ENCODE measurements at places on chromosomes 16 and 17. TPM values are rescaled to one million over a fixed set of nuclear protein-coding genes. Genes with fewer than 3 reads are reported as not detected.

- H3K4me1 ChIP-seq, result no peaks in the 10 kb centered on the region
- H3K4me3 ChIP-seq, result no peak overlapping the region
- H3K27ac ChIP-seq, result no peak overlapping the region
- no peaks in the 10 kb centered on the region for H3K27me3 ChIP-seq
- no peaks in the 10 kb centered on the region for H3K36me3 ChIP-seq
Observed at GRCh38 chr17:77619326-77619725, 339.2 kb upstream of the TNRC6C start.

The HOXB9 gene
- 0.21 TPM for total RNA-seq

DNA sequence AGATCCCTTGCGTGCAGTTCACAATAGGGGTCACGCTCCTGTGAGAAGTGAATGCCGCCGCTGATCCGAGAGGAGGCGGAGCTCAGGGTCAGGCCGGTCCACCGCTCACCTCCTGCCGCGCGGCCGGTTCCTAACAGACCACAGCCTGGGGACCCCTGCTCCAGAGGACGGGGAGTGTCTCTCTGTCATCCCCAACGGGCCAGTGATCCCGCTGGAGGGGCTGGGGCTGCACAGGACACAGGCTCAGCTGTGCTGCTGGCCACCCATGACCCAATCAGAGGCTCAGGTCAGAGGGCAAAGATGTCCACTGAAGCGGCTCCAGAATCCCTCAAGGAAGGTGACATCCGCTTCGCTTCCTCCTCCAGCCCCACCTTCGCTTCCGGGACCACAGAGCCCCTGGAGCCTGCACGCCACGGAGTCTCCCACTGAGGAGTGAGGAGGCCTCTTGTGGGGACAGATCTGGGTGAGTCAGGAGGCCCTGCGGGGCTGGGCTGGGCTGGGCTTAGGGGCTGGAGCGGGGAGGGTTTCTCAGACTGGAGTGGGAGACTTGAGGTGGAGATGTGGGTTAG lies 115.4 kb downstream of the METRNL start:
- no peaks in the 10 kb centered on the region for H3K36me3 ChIP-seq
- peak; percentile 13 for DNase-seq
- H3K27ac ChIP-seq, result peak overlapping the region; percentile 66
- no peaks in the 10 kb centered on the region for H3K27me3 ChIP-seq

- peak overlapping the region; percentile 97 for H3K27ac ChIP-seq
- H3K4me3 ChIP-seq, result peak overlapping the region; percentile 7
- DNase-seq, result no peak
- H3K27me3 ChIP-seq, result no peaks in the 10 kb centered on the region
Observed at GRCh38 chr17:75509528-75510258, 5.6 kb downstream of the CASKIN2 start.

DNA sequence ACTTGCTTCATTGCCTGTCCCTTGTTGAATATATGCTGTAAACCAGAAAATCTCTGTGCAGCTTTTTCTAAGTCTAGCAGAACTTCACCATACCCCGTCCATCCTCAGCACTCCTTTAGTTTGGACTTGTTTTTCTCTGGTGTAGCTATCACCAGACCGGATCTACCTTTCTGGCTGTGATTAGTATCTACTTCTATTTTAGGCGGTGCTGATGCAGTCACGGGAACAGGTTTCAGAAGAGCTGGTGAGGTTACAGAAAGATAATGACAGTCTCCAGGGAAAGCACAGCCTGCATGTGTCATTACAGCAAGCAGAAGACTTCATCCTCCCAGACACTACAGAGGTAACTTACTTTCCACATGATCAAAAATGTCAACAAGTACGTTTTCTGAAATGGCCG lies 46.4 kb downstream of the NUP88 start:
- H3K36me3 ChIP-seq, result peaks cover 98% of the 10 kb centered on the region
- no peaks in the 10 kb centered on the region for H3K27me3 ChIP-seq

GRCh38 chr16:4944333-4945281 lies 7.7 kb upstream of the PPL start:
- peaks cover 2% of the 10 kb centered on the region for H3K27me3 ChIP-seq
- H3K4me1 ChIP-seq, result peaks cover 34% of the 10 kb centered on the region
- peak overlapping the region; percentile 80 for H3K27ac ChIP-seq
- H3K36me3 ChIP-seq, result no peaks in the 10 kb centered on the region
- H3K4me3 ChIP-seq, result no peak overlapping the region

The PRDM7 gene
- not detected for total RNA-seq

- no peaks in the 10 kb centered on the region for H3K27me3 ChIP-seq
- H3K4me3 ChIP-seq, result no peak overlapping the region
- DNase-seq, result no peak
Observed at GRCh38 chr16:1691276-1691675, 13.2 kb downstream of the JPT2 start.

DNA sequence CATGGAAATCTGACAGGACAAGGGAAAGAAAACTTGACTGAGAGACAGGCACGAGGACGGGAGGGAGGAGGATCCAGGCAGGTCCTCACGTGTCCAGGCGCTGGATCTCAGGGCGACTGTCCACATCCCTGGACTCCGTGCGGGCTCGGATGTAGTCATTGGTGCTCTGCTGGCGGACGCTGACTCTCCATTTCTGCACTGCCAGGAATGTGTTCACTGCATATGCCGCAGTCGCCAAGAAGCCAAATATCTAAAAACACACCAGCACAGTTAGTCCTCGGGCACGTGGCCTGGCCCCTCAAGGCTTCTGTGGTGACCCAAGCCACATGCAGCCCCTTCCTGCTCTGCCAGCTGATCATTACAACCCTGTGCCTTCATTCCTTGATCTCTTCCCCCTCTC lies 17.5 kb downstream of the CMTM3 start:
- no peaks in the 10 kb centered on the region for H3K4me1 ChIP-seq
- H3K27me3 ChIP-seq, result no peaks in the 10 kb centered on the region
- no peak for DNase-seq
- H3K4me3 ChIP-seq, result no peak overlapping the region
- H3K36me3 ChIP-seq, result peaks cover 16% of the 10 kb centered on the region

DNA sequence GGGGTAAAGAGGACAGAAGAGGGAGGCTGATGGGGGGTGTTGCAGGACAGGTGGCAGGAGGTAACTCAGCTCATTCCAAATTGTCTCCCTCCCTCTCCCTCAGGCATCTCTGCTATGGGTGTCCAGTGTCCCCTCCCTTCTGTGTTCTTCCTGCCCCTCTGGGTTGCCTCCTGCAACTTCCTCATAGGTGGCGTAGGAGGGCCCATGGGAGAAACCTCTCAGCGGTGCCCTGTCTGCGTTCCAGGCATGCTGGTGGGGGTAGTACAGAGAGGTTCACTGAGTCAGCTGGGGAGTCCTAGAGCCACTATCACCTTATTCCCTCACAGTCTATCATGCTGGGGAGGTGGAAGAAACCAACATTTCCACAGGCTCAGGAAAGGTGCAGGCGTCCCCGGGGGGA lies 14.7 kb upstream of the ODF4 start:
- H3K4me1 ChIP-seq, result no peaks in the 10 kb centered on the region
- no peak overlapping the region for H3K27ac ChIP-seq
- no peak for DNase-seq
- H3K36me3 ChIP-seq, result no peaks in the 10 kb centered on the region
- H3K27me3 ChIP-seq, result no peaks in the 10 kb centered on the region
- H3K4me3 ChIP-seq, result no peak overlapping the region

GRCh38 chr16:12206749-12207142 lies 230.2 kb downstream of the SNX29 start:
- no peak overlapping the region for H3K27ac ChIP-seq
- no peaks in the 10 kb centered on the region for H3K27me3 ChIP-seq
- H3K36me3 ChIP-seq, result no peaks in the 10 kb centered on the region
- no peak overlapping the region for H3K4me3 ChIP-seq

The MNT gene
- total RNA-seq, result 32.8 TPM

DNA sequence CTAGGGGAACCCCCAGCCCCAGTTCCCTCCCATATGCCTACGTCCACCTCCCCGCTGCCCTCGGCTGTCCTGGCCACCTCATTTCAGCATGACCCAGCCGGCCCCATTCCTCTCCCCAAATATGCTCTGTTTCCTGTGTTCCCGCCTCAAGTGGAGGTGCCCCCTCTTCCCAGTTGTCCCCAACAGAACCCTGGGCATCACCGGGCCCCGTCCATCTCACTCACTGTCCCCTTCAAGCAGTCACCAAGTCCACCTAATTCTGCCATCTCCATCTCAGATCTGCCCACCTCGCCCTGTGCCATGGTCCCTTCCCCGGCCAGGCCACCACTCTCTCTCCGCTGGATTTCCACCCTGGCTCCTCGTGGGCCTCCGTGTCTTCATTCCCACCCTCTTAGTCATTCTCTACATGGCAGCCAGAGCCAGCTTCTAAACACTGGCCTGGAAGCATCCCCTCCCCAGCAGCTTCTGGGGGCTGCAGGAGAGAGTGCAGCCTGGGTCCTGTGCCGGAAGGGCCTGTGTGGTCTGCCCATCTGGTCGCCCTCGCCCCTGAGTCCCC lies 12.8 kb downstream of the CDK3 start:
- H3K36me3 ChIP-seq, result no peaks in the 10 kb centered on the region
- no peak overlapping the region for H3K4me3 ChIP-seq
- no peaks in the 10 kb centered on the region for H3K27me3 ChIP-seq
- DNase-seq, result no peak

DNA sequence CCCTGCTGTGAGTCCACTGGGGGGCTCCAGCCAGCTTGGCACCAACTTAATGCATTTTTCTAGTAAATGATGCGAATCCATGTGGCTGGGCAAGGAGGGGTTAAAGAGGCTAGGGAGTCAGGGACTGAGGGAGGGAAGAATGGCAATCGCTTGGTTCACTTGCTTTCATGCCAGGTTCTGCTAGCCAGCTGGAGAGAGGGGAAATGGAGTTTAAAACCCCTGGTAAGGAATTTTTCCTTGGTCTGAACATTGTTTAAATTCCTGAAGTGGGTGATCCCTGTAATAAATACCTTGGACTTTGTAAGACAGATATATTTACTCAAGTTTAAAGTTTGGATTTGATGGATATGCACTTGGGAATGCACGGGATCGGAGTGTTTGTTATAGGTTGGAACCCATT lies 22.8 kb downstream of the ANKFN1 start:
- no peak overlapping the region for H3K27ac ChIP-seq
- H3K4me1 ChIP-seq, result no peaks in the 10 kb centered on the region
- H3K36me3 ChIP-seq, result no peaks in the 10 kb centered on the region
- H3K27me3 ChIP-seq, result no peaks in the 10 kb centered on the region
- no peak for DNase-seq
- no peak overlapping the region for H3K4me3 ChIP-seq

The TXNL4B gene
- 13.1 TPM for total RNA-seq

DNA sequence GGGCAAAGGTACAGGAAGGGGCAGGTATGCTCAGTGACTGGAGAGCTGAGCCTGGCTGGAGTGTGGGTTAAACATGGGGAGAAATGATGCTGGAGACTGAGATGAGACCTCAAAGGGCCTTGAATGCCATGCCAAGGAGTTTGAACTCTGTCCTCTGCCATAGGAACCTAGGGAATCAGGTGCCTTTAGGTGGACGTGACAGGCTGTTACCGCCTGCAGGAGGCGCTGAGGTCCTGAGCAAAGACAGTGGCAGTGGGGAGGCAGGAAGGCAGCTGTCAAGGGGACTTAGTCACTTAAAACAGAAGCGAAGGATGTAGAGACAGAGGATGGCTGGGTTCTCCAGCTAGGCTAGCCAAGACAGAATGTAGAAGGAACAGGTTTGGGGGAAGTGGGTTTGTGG lies 9.1 kb downstream of the PSMB3 start:
- no peaks in the 10 kb centered on the region for H3K36me3 ChIP-seq
- H3K4me3 ChIP-seq, result no peak overlapping the region
- no peak overlapping the region for H3K27ac ChIP-seq
- H3K4me1 ChIP-seq, result no peaks in the 10 kb centered on the region

DNA sequence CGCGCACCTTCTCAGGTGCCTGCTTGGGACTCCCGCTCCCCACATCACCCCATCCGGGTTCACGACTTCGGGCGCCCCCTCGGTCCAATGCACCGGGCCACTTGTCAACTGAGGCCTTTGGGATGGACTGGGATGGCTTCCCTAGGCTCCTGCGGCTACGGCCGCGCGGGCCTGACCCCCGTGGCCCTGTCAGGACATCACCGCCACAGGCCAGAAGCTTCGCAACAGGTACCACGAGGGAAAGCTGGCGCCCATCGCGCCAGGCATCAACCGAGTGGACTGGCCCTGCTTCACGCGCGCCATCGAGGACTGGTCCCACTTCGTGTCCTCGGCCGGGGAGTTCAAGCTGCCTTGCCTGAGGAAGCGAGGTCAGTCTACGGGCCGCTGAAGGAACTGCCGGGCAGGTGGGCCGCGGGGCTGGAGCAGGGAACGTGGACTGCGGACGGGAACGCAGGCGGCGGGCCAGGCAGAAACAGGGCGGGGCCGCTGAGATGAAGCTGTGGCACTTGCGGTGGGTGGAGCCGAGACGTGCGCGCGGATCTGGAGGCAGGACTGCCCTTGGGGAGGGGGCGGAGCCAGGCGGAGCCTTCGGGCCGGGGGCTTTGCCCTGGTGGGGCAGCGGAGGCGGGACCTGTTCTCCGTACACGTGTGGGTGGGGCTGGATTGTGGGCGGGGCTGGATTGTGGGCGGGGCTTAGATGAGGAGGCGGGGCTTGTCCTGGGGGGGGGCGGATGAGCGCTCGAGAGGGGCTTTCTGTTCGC lies 13.7 kb upstream of the CNGB1 start:
- peak overlapping the region; percentile 74 for H3K4me3 ChIP-seq
- H3K27me3 ChIP-seq, result peaks cover 13% of the 10 kb centered on the region
- H3K4me1 ChIP-seq, result no peaks in the 10 kb centered on the region
- H3K36me3 ChIP-seq, result no peaks in the 10 kb centered on the region
- H3K27ac ChIP-seq, result peak overlapping the region; percentile 83

- H3K36me3 ChIP-seq, result no peaks in the 10 kb centered on the region
- no peak for DNase-seq
- H3K27ac ChIP-seq, result no peak overlapping the region
- H3K27me3 ChIP-seq, result no peaks in the 10 kb centered on the region
- no peaks in the 10 kb centered on the region for H3K4me1 ChIP-seq
- H3K4me3 ChIP-seq, result no peak overlapping the region
Observed at GRCh38 chr16:81261049-81261648, 22.7 kb downstream of the BCO1 start.

DNA sequence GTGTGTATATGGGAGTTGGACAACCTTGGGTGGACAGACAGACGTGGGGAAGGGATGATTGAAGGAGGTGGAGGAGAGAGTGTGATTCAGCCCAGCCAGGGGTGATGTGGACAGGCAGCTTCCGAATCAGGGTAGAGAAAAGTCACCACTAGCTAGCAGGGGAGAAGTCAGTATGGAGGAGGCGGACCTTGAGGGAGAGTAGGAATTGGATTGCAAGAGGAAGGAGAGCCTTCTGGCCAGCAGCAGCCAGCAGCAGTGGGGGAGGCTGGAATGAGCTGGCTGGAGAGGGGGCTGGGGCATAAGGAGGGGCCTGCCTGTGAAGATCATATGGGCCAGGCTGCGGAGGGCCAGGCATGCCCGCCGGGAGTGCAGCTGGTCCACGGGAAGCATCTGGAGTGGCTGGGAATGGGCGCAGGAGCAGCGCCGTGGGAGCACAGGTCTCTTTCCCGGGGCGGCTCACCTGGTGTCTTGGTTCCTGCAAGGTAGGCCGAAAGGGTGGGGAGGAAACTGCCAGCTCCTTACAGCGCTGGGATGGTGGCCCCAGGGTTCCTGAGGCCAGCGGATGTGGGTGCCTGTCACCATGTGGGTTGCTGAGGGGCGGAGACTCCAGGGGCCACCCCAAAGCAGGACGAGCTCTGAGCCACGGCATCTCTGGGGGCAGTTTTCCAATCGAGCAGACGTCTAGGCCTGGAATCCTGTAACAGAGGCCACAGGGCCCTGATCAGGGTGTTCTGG lies 235.3 kb downstream of the SEC14L1 start:
- H3K36me3 ChIP-seq, result no peaks in the 10 kb centered on the region
- no peak for DNase-seq
- H3K27me3 ChIP-seq, result no peaks in the 10 kb centered on the region
- peaks cover 76% of the 10 kb centered on the region for H3K4me1 ChIP-seq
- H3K27ac ChIP-seq, result peak overlapping the region; percentile 15
- peak overlapping the region; percentile 20 for H3K4me3 ChIP-seq

- H3K27me3 ChIP-seq, result no peaks in the 10 kb centered on the region
- no peaks in the 10 kb centered on the region for H3K36me3 ChIP-seq
- H3K27ac ChIP-seq, result no peak overlapping the region
- H3K4me3 ChIP-seq, result no peak overlapping the region
- no peak for DNase-seq
Observed at GRCh38 chr17:41505809-41506767, 676 bp upstream of the KRT13 start.

All from tibial nerve (tissue), 4 donors.